ENCODE measurements at places on chromosomes 4 and X.

DNA sequence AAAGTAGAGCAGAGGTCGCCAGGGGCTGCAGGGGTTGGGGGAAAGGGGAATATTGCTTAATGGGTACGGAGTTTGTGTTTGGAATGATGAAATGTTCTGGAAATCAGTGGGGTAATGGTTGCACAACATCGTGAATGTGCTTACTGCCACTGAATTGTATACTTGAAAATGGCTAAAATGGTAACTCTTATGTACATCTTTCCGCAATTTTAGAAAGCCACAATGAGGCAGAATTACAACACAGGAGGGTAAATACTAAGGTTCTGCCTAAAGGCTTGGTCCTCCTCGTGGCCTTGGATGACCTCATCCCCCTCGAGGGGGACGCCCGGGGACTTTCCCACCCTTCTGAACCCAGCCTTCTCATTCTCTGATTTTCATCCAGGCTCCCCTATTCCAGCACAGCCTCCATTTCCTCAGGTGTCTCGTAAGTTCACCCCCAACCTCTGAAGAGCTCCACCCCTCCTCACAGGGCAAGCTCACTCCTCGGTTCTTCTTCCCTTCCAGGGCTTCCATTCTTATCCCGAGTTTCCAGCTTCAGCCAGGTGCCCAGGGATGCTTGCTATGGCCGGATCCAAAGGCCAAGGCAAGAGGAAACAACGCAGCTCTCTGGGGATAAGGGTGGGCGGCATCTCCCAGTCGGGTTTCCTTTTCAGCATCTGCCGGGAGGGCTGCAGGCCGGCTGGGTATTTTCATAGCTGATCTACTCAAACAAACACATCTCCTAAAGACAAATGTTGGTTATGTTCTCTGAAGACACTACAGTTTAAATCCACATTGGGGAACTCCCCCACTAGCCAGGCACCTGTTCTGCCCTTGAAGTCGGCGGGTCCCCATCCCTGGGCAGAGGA is 71.3 kb upstream of the ACSL1 start:
- DNase-seq = no peak

GRCh38 chr4:138643827-138644226 is 371.8 kb upstream of the NOCT start:
- DNase-seq = no peak

GRCh38 chrX:46627062-46627461 is 53.5 kb downstream of the CHST7 start:
- no peak for DNase-seq

DNA sequence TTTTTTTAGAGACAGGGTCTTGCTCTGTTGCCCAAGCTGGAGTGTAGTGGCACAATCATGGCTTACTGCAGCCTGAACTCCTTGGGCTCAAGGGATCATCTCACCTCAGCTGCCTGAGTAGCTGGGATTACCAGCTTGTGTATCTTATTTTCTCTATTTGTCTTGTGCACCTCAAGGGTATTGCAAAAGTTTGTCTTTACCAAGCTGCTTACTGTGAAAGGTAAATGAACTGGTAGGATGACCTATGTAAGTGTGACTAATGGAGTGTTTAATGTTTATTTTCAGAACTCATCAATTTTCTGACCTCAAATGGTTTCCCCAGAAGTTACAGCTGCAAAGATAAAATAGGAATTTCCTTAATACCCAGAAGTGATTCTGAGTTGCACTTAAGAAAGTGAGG is 5.3 kb upstream of the FGA start:
- no peak for DNase-seq

- peak; percentile 14 for DNase-seq
Observed at GRCh38 chrX:115093191-115093590, 75.8 kb upstream of the IL13RA2 start.

GRCh38 chr4:87313756-87314155 is 8.9 kb downstream of the HSD17B13 start:
- DNase-seq = no peak

- DNase-seq = peak; percentile 43
Observed at GRCh38 chr4:4559596-4559995, 17.7 kb upstream of the STX18 start.

DNA sequence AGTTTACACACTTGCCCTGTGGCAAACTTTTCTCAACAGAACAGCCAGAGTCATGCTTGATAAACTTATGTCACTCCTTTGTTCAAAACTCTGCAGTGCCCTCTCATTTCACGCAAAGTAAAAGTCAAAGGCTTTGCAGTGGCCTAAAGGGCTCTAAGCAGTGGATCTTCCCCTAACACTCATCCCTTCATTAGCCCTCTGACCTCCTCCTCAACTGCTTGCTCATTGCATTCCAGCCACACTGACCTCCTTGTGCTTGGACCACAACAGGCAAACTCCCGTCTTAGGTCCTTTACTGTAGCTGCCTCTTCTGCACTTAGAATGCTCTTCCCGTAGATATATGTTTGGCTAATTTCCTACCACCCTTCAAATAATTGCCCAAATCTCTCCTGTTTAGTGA is 5.6 kb downstream of the PRDM5 start:
- DNase-seq = no peak

- peak; percentile 76 for DNase-seq
Observed at GRCh38 chrX:54495814-54496516, at the start of gene FGD1. Gene FGD1 (minus strand): TSS chrX:54496234. CDS start chrX:54495432, 802 bp downstream.

DNA sequence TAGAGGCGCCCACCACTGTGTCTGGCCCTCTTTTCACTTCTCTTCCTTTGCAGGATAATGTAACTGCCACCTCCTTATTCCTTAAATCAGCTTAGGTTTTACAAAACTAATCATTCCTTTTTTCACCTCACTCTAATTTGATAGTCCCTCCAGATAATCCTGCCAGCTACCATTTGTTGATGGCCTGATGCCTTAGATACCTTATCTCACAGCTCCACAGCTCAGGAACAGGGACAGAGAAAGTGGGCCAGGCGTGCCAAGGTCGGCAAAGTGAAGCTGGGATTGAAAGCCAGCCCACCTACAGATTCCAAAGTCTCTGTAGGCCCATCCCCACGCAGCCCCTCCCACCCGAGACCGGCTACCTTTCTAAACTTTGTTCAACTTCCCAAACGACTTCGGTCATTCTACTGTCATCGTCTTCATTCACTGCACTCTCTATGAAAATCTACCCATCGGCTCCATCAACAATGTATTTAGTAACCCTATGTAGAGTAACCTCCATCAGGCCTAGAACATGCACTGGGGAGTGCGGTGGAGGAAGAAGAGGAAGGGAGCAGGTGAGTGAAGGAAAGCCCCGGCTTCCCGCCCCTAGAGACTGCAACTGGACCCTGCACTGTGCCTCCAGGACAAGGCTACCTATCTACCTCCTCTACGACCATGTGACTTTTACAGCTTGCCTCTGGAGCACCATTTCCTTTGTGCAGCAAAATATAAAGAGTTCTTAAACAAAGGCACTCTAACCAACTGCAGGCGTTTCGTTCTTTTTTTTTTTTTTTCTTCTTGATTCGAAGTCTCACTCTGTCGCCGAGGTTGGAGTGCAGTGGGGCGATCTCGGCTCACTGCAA is 1.5 kb downstream of the CASP6 start:
- DNase-seq = peak; percentile 17

DNA sequence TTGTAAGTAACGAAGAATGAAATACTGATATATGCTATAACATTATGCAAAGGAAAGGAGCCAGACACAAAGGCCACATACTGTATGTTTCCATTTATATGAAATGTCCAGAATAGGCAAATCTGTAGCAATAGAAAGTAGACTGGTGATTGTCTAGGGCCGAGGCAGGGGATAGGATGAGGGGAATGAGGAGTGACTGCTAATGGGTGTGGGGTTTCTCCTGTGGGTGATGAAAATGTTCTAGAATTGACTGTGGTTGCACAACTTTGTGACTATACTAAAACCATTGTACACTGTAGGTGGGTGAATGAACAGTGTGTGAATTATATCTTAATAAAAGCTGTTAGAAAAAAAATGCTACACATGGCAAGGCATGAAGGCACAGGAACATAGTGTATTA is 19.9 kb upstream of the SUPT20HL1 start:
- DNase-seq = no peak

- DNase-seq = no peak
Observed at GRCh38 chrX:33014949-33015348, 196.4 kb downstream of the DMD start.

Data from astrocyte of the hippocampus (primary cell).